ENCODE measurements at places on chromosomes 12 and 14.

DNA sequence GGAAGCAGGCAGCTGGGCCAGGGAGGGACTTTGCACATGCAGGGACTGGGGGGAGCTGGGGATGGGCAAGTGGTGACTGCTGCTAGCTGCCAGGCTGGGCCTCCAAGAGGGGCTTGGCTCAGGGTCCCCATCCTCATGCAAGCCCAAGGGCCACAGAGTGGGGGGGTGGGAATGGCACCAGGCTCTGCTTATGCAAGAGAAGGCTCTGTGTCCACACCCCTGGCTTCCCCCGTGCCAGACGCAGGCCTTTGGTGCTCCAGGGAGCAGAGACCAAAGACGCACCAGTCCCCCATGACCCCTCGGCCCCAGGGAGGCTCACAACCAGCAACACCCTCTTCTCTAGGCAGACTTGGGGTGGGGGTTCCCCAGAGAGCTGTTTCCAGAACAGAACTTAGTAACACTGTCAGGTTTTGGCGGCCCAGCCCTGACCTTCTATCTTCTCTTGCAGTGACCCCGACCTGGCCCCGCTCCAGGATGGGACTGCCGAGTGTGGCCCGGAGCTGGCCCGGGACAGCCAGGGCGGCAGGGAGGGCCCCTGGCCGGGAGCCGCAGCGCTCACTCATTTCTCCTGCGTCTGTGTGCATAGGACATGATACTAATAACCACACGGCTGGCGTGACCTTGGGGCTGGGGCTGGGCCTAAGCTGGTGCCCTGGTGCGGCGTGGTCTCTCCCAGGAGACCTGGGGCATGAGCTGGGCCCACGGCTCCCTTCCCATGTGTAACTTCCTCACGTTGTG is 14.3 kb downstream of the XRCC3 start:
- DNase-seq, result no peak

- DNase-seq, result no peak
Measured at GRCh38 chr14:90109858-90110257, 48.1 kb downstream of the KCNK13 start.

DNA sequence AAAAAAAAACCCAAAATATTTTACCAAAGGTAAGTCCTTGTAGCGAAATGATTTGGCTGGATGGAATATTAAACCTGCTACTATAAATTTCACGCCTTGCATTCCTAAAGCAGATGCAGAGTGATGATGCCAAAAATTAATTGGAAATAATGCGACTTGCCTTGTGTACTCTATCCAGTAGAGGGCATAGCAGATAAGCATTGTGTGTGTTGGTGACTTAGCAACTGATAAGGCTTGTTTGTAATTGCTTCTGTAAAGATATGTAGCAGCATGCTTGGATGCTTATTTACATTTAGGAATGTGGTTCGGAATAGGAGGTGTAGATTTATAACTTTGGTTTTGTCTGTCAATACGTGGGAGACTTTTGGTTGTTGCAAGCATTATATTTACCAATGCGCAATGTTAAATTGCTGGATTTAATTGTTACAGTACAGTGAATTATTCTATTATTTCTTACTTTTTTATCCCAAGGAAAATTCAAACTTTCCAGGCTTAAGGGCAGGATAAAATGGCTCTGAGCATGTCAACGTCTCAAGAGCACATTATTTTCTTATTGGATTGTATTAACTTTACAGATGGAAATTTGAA is 80.5 kb downstream of the TMEM260 start:
- DNase-seq, result no peak

DNA sequence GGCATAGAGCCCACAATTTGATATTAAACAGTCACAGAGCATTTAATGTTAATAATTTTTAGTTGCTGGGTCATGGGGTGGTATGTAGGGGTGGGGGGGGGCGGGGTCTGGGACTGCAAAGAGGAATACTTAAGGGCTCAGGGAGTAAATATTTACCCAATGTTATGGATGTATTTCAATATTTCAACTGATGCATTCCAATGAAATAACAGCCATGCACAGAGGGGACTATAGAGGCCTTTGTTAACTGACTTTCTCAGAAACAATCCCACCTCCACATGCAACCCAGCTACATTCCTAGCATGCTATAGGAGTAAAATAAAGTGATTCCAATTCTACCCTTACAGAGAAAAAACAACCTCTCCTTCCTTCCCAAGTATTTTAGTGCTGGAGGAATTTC is 7.9 kb upstream of the BBS10 start:
- no peak for DNase-seq

Measured in fibroblast of skin of left biceps (primary cell).